ENCODE measurements at places on chromosomes 7 and 10.

DNA sequence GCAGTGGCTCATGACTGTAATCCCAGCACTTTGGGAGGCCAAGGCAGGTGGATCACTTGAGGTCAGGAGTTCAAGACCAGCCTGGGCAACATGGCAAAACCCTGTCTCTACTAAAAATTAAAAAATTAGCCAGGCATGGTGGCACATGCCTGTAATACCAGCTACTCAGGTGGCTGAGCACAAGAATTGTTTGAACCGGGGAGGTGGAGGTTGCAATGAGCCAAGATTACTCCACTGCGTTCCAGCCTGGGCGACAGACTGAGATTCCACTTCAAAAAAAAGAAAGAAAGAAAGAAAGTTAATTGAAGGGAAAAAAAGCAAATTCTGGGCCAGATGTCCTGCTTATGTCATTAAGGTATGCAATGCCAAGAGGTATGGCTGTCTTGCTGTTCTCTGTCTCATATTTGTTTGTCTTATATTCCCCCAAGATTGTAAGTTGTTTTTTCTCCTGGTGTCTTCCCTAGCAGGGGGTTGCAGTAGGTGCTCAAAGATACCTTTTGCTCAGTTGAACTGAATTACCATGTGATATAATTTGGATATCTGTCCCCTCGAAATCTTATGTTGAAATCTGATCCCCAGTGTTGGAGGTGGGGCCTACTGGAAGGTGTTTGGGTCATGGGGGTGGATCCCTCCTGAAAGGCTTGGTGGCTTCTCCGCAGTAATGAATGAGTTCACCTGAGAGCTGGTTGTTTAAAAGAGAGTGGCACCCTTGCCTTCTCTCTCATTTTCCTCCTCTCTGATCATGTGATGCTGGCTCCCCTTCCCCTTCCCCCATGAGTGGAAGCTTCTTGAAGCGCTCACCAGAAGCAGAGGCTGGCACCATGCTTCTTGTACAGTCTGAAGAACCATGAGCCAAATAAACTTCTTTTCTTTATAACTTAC is 60.9 kb downstream of the MYOF start:
- no peak for DNase-seq

DNA sequence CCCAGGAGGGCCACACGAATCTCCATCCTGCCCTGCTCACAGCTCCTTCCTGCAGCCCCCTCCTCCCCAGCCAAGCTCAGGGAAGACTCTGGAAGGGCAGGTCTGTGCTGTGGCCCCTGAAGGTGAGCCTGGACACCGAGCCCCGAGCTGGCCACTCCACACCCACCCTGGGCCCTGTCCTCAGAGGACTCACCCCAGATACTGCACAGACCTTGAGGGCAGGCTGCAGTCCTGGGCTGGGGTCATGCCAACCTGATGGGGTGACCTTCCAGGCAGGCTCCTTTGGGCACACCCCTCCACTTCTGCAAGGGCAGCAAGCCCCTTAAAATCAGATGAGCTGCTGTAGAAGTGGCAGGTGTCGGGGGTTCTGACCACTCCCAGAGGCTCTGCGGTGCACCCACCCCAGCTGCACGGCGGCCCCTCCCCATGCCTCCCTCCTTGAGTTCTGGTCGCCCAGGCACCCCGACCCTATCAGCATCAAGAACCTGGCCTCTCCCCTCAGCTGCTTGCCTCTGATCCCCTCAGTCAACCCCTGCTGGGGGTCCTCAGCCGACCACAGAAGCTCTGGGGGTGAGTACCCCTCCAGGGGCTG is 24.3 kb downstream of the YKT6 start:
- no peak for DNase-seq

- DNase-seq = no peak
These were observed 36.2 kb upstream of the MNX1 start for GRCh38 chr7:157046681-157047080.

GRCh38 chr7:105538339-105538738 is 6.3 kb downstream of the RINT1 start:
- DNase-seq = no peak

DNA sequence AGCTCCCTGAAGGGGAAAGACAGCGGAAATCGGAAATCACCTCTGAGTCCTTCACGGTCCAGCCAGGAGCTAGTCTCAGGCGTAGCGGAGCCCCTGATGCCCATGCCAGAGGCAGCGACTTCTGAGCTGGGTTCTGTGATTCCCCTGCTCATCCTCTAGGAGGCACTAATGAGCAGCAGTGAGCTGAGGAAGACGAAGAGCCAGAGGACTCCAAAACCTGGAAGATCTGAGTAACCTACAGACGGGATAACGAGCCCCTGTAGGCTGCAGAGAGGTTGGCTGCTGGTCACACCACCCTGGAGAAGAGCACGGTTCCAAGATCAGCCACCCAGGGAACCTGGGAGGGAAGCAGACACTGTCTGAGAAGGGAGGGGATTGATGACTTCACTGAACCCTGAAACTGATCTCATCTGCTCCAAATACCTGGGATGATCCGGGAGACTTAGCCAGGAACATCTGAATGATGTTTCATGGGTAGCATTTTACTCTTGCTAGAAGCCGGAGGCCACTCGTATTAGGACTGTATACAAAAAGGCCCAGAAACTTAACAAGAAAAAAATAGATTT is 304.1 kb downstream of the PAXIP1 start:
- no peak for DNase-seq

DNA sequence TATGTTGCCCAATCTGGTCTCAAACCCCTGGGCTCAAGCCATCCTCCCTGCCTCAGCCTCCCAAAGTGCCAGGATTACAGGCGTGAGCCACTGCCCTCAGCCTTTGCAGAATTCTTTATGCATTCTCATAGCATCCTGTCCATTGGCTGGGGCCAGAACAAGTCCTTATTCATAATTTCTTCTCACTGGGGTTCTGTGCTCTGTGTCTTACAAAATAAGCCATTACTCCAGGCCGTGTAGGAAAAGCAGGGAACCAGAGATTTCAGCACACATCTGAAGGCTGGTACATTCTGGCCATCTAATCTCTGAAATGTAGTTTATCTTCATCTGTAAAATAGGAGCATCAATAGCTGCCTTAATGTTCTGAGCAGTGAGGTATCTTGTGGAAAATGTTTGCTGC is 10.3 kb upstream of the OCM start:
- no peak for DNase-seq

DNA sequence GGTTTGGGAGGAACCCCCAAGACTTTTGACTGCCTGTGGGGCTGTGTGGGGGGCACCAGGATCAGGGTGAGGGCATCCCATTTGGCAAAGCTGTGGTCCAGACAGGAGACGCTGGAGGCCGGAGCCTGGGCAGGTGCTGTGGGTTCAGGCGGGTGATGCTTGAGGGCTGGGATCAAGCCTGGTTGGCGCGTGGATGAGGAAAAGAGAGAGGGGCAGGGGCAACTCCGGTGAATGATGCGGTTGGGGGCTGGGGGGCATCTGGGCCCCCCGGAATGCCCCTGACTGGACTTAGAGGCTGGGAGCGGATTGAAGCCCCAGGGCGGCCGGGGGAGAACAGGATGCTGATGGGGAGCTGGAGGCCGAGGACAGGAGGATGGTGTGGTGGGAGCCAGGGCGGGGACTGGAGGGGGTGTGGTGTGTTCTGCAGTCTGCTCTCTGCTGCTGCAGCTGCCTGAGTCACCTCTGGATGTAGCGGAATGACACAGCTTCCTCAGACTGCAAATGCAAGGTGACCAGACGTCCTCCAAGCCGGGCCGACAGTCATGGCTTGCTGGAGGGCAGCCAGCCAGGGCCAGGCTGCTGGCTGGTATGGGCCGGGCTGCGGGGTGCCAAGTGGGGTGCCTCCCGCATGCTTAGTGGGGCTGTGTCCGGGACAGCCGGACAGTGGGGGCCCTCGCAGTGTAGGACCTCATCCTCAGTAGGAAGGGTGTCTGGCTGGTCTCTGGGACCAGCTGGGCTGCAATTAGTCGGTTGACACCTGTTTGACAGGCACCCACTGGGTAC is 3.2 kb downstream of the MAFK start:
- no peak for DNase-seq

- peak; percentile 13 for DNase-seq
These were observed 28.7 kb downstream of the WIPI2 start for GRCh38 chr7:5218564-5219360.

- DNase-seq = no peak
These were observed 526.2 kb upstream of the PFKP start for GRCh38 chr10:2541176-2541575.

GRCh38 chr7:159091041-159091440 is 53.6 kb downstream of the VIPR2 start:
- no peak for DNase-seq

GRCh38 chr10:22681783-22682183 is 32.6 kb downstream of the PIP4K2A start:
- no peak for DNase-seq

- DNase-seq = no peak
These were observed 238.1 kb upstream of the AOAH start for GRCh38 chr7:36962367-36962766.

DNA sequence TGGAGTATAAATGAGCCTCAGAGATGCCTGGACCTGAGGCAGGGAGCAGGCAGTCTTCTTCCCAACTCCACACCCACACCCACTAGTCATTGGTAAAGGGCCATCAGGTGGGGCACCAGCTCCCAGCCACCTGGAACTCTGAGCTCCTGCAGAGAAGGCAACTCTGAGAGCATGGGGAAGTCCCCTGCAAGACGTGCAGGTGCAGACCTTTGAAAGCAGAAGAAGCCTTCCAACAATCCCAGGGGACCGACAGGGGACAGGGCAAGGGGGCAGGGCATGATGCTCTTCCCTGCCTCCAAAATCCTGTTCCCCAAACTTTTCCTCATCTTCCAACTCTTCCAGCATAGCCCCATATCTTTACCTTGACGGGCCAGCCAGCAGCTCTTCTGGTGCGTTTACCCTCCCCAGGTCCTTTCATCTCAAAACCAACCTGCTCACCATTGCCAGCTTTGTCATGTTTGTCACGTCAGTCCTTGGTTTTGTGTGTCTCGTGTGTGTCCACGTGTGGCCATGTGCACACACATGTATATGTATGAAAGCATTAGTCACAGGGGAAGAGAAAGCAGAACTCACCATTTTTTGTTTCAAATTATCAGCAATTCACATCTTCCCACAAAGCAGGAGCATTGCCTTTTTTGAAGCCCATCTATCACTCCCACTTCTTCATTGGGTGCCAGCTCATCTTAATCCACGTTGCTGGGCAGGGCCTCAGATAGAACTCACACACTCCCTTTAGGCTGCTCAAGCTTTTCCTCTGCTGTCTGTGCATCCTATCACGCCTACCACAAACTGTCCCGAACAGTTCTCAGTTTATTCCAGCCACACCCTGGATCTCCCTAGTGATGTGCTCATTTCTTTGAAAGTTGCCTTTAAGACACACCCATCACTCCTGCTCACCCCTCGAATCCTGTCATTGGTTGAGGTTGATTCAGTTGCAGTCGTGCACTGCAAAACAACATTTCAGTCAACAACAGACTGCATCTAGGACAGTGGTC is 41.0 kb upstream of the AMPH start:
- DNase-seq = no peak

DNA sequence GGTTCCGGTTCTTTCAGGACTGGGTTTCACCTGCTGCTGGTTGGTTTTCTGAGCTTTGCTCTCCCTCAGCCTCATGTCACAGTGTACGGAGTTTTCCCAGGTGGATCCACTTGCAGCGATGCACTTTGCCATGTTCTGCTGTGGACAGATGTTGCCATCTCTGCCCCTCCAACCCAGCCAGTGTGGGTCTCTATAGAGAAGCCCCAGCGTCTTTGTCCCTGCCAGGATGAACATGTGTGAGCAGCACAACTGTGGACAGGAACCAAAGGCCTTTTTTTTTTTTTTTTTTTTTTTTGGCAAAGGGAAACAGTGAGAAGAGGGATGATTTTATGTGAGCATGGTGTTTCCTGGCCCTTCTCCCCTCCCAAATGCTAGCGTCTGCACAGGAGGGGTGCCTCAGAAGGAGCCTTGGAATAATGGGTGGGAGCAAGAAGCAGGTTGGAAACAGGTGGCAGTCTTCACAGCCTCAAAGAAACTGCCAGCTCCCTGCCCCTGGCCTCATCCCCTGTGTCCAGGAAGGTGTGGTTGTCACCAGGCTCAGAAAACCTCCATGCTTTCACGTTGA is 106.5 kb downstream of the RPS24 start:
- no peak for DNase-seq

DNA sequence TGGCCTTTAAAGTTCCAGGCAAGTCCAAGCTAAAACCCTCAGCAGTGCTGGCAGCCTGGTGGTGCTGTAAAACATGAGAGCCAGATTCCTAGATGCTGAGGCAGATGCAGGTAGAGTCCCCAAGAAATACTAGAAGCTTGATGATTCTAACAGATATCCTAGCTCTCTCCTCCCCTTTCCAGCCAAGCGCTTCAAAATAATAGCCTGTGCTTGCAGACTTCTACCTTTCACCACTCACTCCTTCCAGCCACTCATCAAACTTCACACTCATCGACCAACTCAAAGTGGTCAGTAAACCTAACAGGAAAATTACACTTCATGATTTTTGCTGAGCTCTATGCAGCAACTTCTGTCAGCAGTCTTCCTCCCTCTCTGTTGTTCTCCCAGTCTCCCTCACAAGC is 50.2 kb downstream of the LMBR1 start:
- no peak for DNase-seq

- DNase-seq = no peak
These were observed 127.5 kb upstream of the ANKRD1 start for GRCh38 chr10:91048380-91048779.

DNA sequence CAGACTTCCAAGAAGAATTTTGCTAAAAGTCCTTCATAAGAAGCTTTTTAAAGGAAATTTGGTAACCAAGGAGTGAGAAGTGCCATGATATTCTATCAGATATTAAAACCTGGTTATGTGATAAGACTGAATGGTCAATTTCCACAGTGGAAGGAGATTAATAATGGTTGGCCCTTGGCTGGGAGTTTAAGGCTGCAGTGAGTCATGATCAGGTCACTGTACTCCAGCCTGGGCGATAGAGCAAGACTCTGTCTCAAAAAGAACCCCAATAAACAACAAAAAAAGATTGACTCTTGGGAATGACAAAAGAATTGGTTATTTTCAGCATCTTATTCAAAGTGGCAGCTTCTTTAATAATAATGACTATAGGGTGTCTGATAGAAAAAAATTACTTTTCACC is 37.2 kb downstream of the EXOC4 start:
- DNase-seq = no peak

- DNase-seq = no peak
These were observed 97.7 kb downstream of the TMEM130 start for GRCh38 chr7:98771941-98772603.

Measured in bone marrow (tissue), 2 donors.